ENCODE measurements at places on chromosomes 6 and 20. TPM values are rescaled to one million over a fixed set of nuclear protein-coding genes. Genes with fewer than 3 reads are reported as not detected.

DNA sequence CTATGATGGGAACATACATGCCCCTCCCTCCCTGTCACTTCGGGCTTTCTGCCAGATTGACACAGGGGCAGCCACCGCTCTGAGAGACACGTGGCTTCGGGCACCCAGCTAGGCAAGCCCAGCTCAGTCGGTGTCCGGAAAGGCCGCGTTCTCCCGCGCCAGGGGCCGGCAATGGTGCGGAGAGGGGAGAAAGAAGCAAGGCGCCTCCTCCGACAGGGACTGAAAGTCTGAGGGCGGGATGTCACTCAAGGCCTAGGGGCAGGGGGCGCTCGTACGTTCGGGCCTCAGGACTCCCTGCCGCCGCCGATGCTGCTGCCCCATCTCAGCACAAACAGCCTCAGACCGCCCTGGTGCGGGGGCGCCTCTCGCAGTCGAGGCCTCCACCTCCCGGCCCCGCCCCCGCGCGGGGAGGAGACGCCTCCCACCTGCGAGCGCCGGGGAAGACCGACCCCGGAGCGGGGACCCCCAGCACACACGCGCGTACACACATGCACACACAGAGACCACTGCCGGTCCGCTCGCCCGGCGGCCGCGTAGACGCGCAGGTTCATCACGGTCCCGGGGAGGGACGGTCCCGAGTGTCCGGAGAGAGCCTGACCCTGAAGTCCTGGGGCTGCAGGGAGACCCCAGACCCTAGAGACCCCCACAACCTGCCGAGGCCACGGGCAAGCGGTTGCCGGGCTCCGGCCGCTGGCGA lies 1.9 kb downstream of the GRM4 start:
- no peaks in the 10 kb centered on the region for H3K27me3 ChIP-seq
- H3K4me1 ChIP-seq = no peaks in the 10 kb centered on the region
- no peak overlapping the region for H3K27ac ChIP-seq

GRCh38 chr6:159800141-159800865 lies at the start of gene PNLDC1:
Gene PNLDC1 (plus strand): TSS chr6:159800276. CDS start chr6:159800308, 32 bp downstream.
- no peak within 1 kb of the TSS for H3K4me3 ChIP-seq
- no peaks in the 10 kb centered on the region for H3K4me1 ChIP-seq
- H3K27me3 ChIP-seq = no peaks in the 10 kb centered on the region
- no peaks in the 10 kb centered on the region for H3K36me3 ChIP-seq
- no peak within 1 kb of the TSS for H3K27ac ChIP-seq

DNA sequence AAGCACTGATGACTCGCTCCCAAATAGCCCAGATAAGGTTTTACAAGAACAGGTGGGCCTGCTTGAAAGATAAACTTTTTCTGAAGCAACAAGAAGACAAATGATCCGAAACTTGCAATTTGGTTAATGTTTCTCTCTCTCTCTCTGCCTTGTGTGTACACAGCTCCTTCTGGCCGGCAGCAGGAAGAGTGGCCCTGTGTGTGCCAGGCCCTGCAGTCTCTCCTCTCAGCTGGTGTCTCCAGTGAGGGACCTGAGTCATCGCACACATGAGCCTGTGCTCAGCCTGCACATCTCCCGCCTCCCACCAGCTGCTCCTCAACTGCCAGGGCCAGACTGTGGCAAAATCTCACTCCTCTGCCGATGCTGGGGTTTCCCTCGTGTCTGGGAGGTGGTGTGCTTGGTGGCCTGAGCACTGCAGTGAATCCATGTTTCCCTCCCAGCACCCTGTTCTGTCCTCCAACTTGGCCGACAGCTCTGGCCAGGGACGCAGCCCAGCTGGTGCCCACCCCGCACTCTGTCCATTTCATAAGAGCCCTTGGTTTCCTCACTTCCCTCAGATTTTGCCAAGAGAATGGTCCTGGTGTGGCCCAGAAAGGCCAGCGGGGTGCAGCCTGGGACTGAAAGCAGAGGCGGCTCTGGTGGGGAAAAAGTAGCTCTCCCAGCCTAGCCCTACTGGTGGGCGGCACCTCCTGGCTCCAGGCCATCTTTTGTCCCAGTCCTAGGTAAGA lies 49.4 kb downstream of the ERMARD start:
- no peaks in the 10 kb centered on the region for H3K36me3 ChIP-seq
- H3K4me1 ChIP-seq = no peaks in the 10 kb centered on the region
- no peak for DNase-seq
- no peak overlapping the region for H3K27ac ChIP-seq
- H3K4me3 ChIP-seq = no peak overlapping the region

- peak; percentile 46 for DNase-seq
- no peak overlapping the region for H3K4me3 ChIP-seq
- no peak overlapping the region for H3K27ac ChIP-seq
- H3K4me1 ChIP-seq = no peaks in the 10 kb centered on the region
- no peaks in the 10 kb centered on the region for H3K36me3 ChIP-seq
Observed at GRCh38 chr6:167103041-167103891, 19.6 kb upstream of the CCR6 start.

DNA sequence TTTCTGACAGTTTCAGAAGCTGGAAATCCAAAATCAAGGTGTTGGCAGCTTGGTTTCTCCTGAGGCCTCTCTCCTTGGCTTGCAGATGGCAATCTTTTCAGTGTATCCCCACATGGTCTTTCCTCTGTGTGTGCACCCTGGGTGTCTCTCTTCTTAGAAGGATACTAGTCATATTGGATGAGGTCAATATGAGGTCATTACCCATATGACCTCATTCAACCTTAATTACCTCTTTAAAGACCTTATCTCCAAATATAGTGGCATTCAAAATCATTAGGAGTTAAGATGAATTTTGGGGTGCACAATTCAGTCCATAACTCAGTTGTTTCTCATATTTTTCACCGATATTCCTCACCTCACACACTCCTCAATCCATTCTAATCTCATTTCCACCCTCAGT lies 92.4 kb upstream of the TGM3 start:
- H3K36me3 ChIP-seq = no peaks in the 10 kb centered on the region
- no peak overlapping the region for H3K27ac ChIP-seq
- H3K27me3 ChIP-seq = no peaks in the 10 kb centered on the region

GRCh38 chr6:51302431-51302830 lies 483.8 kb downstream of the TFAP2B start:
- H3K27me3 ChIP-seq = no peaks in the 10 kb centered on the region
- H3K4me3 ChIP-seq = no peak overlapping the region
- no peaks in the 10 kb centered on the region for H3K36me3 ChIP-seq

Gene FRK
- total RNA-seq = 18.3 TPM

GRCh38 chr6:27902335-27903314 lies 9.6 kb downstream of the OR2B2 start:
- no peaks in the 10 kb centered on the region for H3K27me3 ChIP-seq
- H3K4me3 ChIP-seq = peak overlapping the region; percentile 79
- no peak overlapping the region for H3K27ac ChIP-seq
- no peaks in the 10 kb centered on the region for H3K4me1 ChIP-seq

GRCh38 chr6:44471271-44471981 lies 83.9 kb downstream of the CDC5L start:
- no peaks in the 10 kb centered on the region for H3K4me1 ChIP-seq
- no peak overlapping the region for H3K27ac ChIP-seq
- DNase-seq = no peak
- no peak overlapping the region for H3K4me3 ChIP-seq
- H3K36me3 ChIP-seq = no peaks in the 10 kb centered on the region
